GDM1 (cell line): ENCODE measurements at places on chromosomes 3 and 15.

DNA sequence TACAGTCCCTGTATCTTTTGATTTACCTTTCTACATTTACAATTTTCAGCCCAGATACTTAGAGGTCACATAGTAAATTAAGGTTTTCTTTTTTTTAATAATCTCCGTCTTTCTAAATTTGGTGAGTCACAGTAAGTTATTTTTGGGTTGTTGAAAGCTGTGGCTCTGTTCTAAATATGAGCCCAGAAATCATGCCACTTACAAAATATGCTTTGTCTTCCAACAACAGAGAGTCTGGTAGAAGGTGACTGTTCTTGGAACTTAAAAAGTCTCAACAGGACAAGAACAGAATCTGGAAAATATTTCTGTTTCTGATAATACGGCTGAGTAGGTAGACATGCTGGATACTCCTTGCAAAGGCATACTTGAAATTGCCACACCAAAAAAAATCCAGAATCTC, 16.0 kb downstream of the GOLGA8S start:
- DNase-seq: no peak

DNA sequence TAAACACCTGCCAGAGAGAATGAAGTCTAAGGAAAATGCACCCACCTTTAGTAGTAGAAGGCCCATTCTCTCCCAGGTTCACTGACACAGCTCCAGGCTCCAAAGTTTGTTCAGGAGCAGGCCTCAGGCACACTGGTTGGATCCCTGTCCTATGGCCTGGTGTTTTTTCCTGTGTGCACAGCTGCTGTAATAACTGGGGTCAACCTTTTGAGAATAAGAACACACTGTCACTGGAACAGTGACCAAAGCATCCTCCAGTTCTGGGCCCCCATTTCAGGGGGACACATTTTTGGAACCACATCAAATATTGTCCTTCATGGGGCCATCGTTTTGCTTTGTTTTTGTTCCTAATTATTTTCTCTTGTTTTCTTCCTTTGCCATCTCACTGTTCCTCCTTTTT, 95.8 kb downstream of the ARNT2 start:
- no peak for DNase-seq

DNA sequence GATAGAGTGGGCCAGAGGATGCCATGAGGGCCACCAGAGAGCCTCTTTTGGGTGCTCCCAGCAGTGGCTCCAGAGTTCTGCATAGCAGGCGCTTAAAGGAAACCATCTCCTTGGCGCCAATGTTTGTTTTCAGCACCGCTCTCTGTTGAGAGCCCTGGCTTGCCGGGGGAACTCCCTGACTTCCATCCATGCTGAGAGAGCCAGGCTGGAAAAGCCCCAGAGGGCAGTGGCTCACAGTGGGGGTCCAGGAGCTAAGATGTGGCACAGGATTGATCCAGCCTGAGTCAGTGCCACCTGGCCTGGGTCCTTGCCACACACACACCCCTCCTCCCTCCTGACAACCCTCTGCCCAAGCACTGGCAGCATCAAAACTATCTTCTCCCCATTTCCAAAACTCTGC, 50.4 kb upstream of the HACD2 start:
- DNase-seq: no peak

DNA sequence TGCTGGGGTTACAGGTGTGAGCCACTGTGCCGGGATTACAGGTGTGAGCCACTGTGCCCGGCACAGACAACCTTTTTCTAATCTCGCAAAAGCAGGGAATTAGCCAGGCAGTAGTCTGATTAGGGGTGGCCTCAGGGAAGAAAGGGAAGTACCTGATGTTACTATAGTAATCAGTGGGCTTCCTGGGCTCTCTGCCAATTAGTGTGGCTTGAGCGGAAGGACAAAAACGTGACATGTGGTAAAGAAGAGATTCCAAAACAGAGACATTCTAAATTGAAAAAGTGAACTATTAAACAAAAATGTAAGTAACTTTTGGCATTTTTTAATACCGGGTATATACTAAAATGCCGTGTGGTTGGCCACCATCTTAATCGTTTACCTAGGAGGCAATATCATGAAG, 48.1 kb downstream of the CFAP20DC start:
- no peak for DNase-seq

DNA sequence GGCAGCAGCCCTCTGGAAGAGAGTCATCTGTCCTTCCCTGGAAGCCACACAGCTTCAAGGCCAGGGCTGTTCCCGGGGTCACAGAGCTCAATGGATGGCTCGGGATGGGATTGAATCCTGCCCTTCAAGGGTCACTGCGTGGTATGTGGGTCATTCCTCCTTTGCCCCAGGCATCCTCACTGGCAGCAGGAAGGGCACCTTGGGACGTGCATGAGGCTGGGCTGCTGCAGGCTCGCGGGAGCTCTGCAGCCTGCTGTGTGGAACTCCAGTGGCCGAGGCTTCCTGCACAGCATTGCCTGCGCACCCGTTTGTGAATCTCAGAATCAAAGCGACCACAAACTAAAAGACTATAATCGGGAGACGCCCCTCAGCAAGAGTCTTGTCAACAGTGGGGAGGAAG, 60.7 kb downstream of the PCSK6 start:
- DNase-seq: no peak

DNA sequence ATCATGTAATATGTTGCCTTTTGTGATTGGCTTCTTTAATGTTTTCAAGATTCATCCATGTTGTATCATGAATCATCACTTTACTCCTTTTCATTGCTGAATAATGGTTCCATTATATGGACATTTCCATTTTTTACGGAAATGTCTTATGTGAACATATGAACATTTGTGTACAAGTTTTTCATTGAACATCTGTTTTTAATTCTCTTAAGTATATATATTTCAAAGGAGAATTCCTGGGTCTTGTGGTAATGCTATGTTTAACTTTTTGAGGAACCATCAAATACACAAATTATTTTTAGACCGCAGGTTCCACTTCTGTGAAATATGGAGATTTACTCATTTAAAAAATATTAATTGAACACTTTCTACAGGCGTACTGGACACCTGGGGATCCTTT, 85.7 kb downstream of the ARIH1 start:
- DNase-seq: no peak

DNA sequence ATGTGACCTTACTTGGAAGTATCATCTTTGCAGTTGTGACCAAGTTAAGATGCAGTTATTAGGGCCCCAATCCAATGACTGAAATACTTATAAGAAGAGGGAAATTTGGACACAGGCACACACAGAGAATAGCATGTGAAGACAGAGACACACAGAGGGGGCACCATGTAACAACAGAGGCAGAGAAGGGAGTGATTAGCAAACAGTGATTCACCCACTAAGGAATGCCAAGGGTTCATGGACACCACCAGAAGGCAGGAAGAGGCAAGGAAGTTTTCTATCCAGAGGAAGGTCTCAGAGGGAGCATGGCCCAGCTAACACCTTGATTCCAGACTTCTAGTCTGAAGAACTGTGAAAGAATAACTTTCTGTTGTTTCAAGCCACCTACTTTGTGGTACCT, 25.0 kb downstream of the SIDT1 start:
- no peak for DNase-seq

GRCh38 chr3:134652409-134652831, 1.6 kb upstream of the KY start:
- no peak for DNase-seq

GRCh38 chr15:33698126-33698525, 270.2 kb upstream of the CHRM5 start:
- no peak for DNase-seq

- no peak for DNase-seq
Measured at GRCh38 chr3:81763001-81763400, 1.6 kb upstream of the GBE1 start.

GRCh38 chr3:99542767-99543518, 95.5 kb upstream of the COL8A1 start:
- DNase-seq: no peak

DNA sequence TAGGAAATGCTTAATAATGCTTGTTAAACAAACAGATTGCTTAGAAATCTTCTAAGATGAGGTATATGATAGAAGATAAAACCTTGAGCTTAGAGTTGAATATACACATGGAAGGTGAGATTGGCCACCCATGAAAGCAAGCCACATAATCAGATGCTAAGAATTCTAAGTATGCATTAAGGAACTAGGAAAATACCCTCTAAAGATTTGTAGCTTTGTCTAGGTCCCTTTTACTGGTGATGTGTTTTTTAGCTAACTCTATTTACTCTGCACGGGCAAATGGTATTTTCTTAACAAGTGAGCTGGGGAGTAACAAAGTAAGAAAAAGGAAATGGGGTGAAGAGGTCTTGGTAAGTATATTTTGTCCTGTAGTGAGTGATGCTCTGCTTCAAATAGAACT, 310.3 kb downstream of the OXSM start:
- no peak for DNase-seq

GRCh38 chr3:63478990-63479660, 173.3 kb upstream of the SNTN start:
- no peak for DNase-seq

- no peak for DNase-seq
Measured at GRCh38 chr3:119329551-119329950, 35.4 kb downstream of the ARHGAP31 start.

DNA sequence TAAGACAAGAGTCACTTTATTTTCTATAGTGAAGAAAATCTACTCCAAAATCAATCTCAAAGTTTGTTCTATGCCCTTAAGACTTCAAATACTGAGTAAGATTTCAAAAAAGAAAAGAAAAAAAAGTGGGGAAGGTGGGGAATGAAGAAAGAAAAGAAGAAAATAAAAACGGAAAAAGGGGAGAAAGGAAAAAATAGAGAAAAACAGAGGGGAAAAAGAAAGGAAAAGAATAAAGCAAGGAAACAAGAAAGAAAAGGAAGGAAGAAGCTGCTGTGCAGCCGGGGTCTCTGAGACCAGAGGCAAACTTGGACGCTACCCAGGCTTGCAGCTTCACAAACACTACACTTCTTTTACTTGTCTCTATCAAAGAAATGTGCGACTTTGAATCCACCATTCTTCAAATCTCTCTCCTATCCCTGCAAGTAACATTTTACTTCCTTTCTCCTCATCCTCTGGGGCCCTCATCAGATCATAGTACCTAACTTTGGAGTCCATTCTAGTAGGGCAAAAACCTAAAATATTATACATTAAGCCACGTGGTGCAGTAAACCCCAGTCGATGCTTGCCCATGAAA, 279.8 kb downstream of the FOXP1 start:
- DNase-seq: no peak

DNA sequence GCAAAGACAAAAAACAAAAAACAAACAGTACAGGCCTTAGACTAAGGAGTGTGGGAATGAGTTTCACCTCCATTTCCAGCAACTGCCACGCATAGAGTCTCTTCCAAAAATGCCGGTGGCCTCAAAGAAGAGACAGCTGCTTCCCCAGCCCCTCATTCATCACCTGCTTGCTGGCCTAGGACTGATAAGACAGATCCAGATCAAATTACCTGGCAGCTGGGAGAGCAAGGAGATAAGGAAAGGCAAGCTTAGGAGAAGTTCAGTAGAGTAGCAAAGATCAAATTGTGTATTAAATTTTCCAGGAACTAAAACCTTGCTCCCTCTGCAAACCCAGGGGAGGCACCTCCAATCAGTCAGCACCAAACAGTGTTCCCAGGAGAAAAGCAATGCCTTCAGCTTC, 325.8 kb upstream of the CTNNB1 start:
- DNase-seq: no peak

GRCh38 chr15:88015228-88015860, 241.2 kb downstream of the NTRK3 start:
- DNase-seq: no peak

DNA sequence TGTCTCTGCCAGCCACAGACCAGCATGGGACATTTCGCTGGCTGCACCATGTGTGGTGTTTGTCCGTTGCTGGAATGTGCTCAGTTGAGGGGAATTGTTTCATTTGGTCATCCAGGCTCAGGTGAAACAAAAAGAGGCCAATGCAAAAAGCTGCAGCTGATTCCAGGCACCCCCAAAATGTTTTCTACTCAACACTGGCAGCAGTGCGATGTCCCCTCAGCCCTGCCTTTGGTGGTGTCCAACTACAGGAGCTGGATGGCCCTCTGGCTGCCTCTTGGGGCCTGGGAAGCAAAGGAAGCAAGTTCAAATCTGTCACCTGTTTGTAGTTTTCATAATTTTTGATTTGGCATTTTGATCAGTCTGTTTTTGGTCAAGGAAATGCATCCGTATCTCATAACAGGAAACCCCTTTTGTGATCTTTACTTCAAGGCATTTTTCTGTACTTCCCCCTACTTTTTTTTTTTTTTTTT, 141.8 kb downstream of the EEFSEC start:
- no peak for DNase-seq

DNA sequence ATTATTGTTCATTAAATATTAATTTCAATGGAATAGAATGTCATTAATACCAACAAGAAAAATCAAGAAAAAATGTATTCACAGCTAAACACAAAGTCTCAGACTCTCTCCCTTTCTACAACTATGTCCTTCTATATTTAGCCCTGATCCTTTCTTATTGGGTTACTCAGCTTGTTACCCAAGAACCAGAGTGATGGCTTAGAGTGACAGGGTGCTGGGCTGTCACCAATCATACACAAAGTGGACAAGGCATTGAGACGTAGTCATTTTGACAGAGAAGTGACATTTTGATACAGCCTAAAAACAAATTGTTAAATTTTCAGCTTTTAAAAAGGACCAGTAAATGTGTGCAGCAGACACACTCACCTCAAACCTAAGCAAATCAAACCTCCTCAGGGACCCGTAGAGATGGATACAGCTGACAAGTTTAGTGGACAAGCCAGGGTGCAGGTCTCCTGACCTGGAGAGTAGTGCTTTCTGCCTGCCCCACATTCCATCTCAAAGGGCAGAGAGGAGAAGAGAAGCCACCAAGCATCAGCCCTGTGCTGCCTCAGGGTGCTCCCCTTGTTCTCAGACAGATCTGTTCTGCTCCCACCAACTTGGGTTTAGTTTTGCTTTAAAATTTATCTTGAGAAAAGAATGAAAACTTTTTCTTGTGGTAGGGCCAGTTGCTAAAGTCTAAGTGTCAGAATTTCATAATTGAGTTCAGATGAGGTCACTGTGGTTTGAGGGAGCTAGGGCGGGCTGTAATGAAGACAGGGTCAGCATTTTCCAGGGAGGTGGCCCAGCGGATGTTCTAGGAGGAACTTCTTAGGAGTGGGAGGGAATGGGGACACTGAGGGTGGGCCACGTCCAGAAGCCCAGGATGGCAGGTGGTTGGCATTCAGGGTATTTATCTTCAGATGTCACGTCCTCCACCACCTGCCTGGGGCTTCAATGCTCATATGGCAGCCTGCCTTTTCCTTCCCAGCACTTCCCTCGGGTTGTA, 136.5 kb upstream of the TBL1XR1 start:
- no peak for DNase-seq

DNA sequence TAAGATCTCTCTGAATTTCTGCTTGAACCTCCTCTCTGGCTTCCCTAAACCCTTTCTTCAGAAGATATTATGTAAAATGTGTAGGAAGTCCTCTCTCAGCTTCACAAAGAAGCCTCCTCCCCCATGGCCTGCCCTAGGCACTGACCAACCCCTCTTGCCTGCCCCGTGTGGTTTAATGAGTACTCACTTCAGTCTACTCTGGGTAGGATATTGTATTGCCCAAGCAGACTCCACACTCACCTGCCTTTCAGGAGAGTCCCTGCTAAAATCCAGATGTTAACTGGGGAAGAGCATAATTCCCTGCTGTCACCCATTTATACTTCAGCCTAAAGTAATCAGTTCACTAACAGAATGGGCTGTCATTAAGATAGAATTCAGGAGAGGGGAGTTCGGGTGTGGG, 2.6 kb upstream of the AGBL1 start:
- DNase-seq: no peak
